ENCODE measurements at places on chromosomes 1 and 21.

DNA sequence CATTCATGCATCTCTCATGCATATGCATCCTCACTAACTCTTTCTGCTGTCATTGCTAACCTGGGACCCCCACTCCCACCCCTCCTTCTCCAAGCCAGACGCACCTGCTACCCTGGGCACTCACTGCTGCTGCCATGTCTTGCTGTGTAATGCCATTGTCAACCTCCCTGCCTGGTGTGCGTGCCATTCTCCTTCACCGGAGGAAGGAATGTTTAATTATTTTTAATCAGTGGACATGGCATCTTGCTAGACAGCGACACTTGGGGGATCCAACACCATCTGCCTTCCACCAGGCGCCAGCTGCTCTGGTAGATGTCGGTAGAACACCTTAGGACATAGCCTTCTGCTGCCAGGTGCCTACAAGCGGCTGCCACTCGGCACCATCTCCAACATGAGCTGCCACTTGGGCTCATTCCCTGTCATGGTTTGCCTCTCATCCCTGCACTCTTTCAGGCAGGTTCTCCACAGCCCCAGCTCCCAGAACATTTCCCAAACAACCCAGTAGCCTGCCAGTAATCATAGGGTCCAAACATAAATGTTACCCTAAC lies 306.9 kb downstream of the TTLL7 start:
- DNase-seq, result no peak

DNA sequence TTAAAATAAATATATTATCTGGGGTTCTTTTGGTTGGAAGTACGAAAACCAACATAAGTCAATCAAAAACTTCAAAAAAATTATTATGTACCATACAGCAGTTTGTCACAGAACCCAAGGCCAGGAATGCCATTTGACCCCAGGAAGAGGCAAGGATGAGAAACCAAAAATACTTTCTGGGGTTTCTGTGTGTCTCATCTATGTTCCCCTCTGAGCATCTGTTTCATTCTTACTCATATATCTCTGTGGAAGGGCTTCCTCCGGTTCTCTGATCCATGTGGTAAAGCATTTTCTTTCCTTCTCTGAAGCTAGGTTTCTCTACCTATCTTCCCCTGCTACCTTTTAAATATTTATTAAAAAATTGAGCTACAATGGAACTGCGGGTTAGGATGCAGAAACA lies 9.8 kb upstream of the FCRL1 start:
- no peak for DNase-seq

- no peak for DNase-seq
These were observed 77.1 kb downstream of the PAX7 start for GRCh38 chr1:18707696-18708257.

GRCh38 chr1:40027647-40028046 lies 12.9 kb upstream of the CAP1 start:
- DNase-seq, result no peak

- DNase-seq, result no peak
These were observed 53.8 kb upstream of the SYT14 start for GRCh38 chr1:209884249-209884648.
